ENCODE measurements at places on chromosomes 5 and 9.

GRCh38 chr5:178787889-178788288 lies 57.4 kb upstream of the ZNF354A start:
- no peak for DNase-seq

DNA sequence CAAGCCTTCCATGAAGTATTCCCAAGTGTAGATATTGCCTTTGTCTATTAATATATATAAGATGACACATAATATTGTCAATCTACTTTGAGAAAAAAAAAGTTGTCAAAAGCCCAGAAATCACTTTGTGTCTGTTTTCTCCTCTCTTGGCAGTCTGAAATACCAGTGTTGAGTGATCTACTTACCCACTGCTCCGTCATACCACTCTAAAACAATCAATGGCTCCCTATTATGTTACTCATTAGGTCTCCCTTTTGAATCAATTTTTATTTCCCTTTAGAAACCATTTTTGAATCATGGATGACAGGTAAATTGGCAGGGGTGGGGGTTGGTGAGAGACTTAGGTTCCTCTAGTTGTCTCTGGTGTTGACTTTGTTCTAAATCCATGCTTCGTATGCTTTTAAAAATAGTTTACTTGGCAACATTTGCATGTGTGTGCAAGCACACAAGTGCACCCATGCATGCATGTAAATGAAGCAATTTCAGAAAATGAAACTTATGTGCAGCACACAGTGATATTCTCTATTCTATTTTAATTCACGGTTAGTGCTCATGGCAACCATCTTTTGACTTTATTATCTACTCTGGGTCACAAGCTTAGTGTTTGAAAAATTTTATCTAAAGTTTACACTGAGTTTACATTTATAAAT lies 378.9 kb downstream of the RAB3C start:
- no peak for DNase-seq

DNA sequence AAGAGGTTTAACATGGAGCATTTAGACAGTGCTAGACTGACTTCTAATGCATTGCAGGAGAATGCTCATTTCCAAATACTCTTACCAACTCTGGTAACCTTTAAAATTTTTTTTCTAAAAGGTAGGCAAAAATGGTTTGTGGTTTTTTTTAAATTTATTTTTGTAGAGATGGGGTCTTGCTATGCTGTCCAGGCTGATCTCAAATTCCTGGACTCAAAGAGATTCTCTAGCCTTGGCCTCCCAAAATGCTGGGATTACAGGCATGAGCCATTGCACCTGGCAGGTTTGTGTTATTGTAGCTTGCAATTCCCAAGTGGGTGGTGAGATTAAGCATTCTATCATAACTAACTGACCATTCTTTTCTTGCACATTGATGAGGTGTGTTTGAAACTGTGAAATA lies 43.0 kb upstream of the TBC1D2 start:
- no peak for DNase-seq

- no peak for DNase-seq
These were observed 69.2 kb upstream of the SH3GL2 start for GRCh38 chr9:17509701-17510100.

DNA sequence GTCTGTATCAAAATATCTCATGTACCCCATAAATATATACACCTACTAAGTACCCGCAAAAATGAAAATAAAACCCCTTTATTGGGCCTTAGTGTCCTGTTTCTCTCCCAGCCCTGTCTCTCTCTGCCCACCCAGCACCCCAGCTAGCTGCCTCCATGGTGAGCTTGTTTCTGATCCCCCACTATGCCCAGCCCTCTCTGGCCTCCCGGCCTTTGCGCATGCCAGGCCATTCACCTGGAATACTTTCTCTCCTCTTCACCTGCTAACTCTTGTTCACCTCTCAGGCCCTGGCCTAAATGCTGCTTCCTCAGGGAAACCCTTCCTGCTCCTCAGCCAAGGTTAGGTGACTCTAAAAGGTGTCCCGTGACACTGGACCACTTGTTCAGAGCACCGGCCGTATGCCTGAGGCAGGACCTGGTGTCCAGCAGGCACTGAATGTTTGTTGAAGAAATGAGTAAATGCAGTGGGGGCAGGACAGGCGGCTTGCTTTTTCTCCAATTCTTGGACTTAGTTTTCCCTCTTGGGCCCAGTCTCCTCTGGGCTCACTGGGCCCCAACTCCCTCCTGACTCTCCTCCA lies 58.5 kb downstream of the PSD2 start:
- DNase-seq: no peak

GRCh38 chr9:2576631-2577030 lies 45.0 kb upstream of the VLDLR start:
- no peak for DNase-seq

DNA sequence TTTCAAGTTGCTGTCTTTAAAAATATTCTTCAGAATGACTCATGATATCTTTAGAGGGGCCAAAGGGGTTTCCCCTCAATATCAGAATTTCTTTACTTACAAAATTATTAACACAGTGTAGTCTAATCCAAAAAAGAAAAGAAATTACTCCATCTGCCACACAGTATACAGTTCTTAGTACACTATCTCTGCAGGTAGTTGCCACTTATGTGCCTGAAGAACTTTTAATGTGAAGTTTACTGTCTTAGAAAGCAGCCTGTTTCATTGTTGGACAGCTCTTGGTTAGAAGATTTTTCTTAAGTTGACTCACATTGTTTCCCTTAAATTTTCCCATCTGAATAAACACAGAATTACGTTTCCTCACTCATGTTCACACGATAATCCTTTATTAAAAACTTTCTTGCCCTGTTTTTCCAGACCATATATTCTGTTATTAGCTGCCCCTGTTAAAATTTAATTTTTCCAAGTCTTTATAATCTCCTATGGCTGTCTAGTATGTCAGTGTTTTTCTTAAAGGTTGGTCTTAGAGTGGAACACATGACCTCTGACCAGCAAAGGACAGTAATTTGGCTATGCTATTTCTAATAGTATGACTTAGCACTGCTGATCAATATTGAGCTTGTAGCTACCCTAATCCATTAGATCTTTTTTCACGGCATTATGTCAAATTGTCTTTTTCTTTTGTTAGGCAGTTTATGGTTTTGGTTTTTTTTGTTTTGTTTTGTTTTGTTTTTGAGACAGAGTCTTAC lies 21.8 kb upstream of the FKTN start:
- no peak for DNase-seq

- DNase-seq: no peak
These were observed 16.0 kb downstream of the S1PR3 start for GRCh38 chr9:89006996-89007967.

GRCh38 chr9:87593359-87593980 lies 95.8 kb downstream of the DAPK1 start:
- no peak for DNase-seq

- no peak for DNase-seq
These were observed 30.6 kb downstream of the GFRA3 start for GRCh38 chr5:138243794-138244193.

DNA sequence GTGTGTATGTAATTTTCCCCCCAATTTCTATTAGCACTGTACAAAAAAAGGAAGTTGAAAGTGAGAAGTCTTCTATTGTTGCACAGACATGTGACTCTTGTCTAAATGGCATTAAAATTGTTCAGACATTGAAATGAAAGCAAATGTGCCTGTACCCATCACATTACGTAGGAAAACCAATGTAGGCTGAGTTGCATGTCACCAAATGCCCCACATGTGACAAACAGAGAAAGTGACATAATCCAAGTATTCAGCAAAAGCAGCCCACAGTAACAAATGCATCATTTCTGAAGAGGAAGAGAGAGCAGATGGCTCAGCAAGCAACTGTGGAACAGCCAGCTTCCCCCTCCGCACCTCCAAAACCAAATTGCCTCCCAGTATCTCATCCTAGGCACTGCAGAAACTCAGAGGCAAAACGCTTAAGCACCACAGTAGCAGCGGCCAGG lies 161.5 kb upstream of the NR4A3 start:
- DNase-seq: no peak

DNA sequence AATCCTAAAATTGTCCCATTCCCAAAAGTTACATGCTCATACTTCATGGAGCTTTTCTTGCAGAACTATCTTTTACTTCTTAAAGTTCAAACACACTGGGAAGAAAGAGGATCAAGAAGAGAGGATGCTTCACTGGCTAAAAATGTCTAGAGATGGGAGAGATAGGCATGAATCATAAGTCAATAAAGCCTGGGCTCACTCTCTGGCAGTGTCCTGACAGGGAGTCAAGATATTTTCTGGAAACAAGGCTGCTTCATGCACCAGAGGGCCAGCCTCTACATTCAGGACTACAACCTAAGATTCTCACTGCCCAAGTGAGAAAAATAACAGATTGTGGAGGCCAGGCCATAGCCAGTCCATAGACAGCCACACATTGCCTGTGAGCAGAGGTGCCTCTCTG lies 1358.4 kb downstream of the EFNA5 start:
- no peak for DNase-seq
